ENCODE measurements at places on chromosomes 5 and 9.

GRCh38 chr5:158765407-158765806 is 334.3 kb downstream of the EBF1 start:
- no peak for DNase-seq

DNA sequence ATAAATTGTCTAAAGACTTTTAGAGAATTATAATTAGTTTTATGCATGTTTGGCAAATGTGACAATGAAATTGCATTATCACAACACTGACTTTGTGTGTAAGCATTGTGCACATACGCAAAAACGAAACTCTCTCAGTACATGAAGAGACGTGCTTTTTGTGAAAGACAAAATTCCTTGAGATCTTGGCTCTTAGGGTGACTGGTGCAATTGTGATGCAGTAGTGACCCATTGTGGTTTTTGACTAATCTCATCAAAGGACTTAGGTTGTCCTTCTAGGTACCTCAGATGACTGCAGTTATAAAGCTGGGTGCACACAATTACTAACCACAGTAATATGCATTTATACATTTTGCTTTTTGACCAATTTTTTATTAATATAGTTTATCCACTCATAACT is 25.3 kb upstream of the TYRP1 start:
- DNase-seq = no peak

- DNase-seq = no peak
Measured at GRCh38 chr5:15803280-15803679, 303.3 kb downstream of the FBXL7 start.

- DNase-seq = no peak
Measured at GRCh38 chr9:87569008-87569509, 71.4 kb downstream of the DAPK1 start.

DNA sequence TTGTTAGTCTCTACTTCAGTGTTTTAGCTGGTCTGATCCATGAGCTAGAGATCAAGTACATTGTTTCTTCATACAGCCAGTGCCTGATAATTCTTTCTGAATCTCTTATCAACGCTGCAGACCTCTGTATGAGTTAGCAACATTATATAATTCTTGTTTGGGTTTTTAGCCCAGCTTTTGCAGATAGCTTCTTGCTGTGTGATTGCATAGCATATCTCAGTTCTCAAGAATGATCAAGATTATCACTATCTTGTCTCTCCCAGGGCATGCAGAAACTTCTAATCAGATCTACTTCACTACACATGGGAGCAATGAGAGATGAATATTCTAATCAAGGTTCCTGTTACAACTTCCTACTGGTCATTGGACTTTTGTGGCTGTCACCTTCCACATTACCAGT is 158.3 kb downstream of the FAM174A start:
- no peak for DNase-seq

All from activated CD8-positive, alpha-beta memory T cell treated with anti-CD3 and anti-CD28 coated beads for 1 hour (primary cell).